ENCODE measurements at places on chromosomes 2 and 18.

- no peak for DNase-seq
Observed at GRCh38 chr18:45930963-45931362, 36.2 kb downstream of the EPG5 start.

- no peak for DNase-seq
Observed at GRCh38 chr2:70531419-70532086, 22.1 kb downstream of the TGFA start.

DNA sequence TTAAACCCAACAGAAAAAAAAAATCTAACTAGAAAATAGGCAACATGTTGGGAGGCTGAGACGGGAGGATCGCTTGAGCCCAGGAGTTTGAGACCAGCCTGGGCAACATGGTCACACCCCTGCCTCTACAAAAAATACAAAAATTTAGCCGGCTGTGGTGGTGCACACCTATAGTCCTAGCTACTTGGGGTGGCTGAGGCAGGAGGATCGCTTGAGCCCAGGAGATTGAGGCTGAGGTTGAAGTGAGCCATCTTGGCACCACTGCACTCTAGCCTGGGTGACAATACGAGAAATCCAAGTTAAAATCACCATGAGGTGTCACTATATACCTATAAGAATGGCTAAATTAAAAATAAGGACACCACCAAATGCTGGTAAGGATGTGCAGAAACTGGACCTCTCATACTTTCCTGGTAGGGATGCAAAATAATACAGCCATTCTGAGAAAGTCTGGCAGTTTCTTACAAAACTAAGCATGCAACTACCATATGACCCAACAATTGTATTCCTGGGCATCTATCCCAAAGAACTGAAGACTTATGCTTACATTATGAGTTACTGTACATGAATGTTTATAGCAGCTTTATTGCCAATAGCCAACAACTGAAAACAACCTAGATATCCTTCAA is 2.2 kb downstream of the SEPTIN10 start:
- no peak for DNase-seq

DNA sequence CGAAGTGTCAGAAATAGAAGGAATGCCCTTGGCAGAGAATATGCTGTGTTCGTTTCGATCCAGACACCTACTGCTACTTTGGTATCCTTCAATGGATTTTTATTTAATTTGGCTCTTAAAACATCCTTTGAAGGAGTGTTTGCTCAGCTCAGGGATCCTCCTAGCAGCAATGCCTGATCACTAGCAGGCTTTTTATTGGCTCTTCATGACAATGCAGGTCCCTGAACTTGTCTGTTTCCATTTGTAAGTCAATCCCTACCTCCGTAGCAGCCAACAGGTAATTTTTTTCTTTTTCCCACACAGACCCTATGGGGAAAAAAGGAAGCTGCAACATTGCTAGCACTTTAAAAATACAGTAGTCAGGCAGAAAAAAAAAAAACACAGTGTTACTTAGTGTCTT is 366.2 kb upstream of the LRRTM1 start:
- no peak for DNase-seq

DNA sequence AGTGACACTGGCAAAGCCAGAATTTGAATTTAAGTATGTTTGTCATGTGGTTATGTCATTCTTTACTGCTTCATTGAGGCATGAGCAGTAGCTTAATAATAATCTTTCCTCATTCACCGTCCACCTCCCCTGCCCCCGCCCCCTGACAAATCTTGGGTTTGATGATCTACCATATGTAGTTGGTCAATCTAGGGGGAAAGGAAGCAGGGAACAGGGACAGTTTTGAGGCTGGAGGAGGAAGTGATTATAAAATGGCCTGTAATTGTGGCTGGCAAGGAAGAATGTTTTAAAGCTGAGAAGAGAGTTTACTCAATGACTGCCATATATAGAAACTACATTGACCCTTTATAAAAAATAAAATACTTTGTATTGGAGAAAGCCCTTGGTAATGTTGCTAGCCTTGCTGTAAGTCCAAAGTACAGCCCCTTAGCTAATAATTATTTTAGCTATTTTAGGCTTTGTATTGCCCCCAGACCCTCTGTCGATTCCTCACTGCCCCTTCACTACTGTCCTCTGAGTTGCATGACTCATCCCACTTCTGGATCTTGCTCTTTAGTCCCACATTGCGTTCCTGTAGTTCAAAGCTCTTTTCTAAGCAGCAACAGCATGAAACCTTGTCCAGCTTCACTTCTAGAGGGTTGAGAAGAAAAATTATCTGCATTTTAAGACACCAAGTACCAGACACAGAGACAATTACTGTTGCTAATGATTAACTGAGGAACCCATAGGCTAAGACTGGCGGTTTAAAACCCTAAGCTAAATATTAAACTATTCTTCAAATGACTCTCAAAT is 38.4 kb downstream of the PELI1 start:
- no peak for DNase-seq

DNA sequence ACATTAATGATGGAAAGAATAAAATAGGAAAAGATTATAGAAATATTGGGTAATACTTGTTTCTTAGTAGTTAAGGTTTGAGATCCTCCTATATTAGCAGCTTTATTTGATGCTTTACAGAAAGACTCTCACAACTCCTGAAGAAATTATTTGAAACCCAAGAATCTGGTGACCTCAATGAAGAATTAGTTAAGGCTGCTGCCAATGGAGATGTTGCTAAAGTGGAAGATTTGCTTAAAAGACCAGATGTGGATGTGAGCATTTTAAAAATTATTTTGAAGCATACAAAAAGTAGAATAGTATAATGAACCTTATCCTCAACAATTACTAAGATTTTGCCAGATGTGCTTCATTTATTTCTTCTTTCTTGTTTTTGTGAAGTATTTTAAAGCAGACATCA is 59.1 kb downstream of the MIB1 start:
- DNase-seq = no peak

GRCh38 chr2:124967325-124967724 is 942.2 kb downstream of the CNTNAP5 start:
- no peak for DNase-seq

DNA sequence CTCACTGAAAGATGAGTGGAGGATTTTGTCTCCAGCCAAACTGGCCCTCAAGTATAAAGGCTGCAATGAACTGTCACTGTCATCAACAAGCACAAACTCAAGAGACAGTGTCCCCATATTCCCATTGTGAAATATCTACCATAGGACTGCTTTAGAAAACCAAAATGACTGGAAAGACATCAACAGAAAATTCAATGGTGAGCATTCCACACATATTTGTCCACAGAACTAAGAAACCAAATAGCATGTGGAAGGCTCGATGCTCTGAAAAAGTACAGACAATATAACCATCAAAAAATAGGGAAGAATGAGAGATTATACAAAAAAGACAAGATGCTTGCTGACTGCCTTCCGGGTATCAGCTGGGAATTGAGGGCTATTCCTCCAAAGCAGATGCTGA is 37.6 kb downstream of the TGFBRAP1 start:
- no peak for DNase-seq

DNA sequence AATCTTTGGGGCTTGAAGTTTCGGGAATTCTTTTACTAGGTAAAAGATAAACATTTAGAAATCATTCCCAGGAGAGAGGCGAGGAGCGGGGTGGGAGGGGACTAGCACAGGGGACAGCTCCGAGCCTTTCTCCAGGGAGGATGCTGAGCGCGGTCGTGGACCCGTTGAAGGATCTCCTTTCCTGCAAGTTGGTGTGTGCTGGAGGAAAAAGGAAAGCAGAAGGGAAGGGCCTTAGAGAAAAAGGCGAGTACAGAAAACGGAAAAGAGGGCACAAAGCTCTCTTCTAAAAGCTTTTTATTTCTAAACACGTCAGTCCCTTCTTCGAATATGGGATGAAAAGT is 640 bp downstream of the SLC39A6 start:
- no peak for DNase-seq

GRCh38 chr18:40855661-40856060 is 1099.4 kb upstream of the PIK3C3 start:
- DNase-seq = no peak

DNA sequence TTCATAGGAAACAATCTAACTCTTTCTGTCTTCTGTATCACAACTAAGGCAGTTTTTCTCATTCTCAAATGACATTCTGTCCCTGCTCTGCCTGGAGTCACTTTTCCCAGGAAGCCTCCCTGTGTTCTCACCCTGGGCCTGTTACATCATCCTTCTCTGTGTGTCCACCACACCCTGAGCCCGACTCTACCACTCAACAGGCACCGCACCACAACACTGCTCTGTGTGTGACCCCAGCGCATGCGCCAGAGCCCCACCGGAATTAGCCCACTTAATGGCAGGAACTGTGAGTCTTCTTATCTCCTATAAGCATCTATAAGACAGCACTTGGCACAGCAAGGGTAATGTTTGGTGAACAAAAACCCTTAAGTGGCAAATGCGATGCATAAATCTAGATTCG is 32.3 kb downstream of the TGFBRAP1 start:
- no peak for DNase-seq

GRCh38 chr2:186542002-186542401 is 47.9 kb upstream of the ITGAV start:
- DNase-seq = no peak

- no peak for DNase-seq
Observed at GRCh38 chr2:150903055-150903454, 358.6 kb downstream of the RBM43 start.

Measured in CD4-positive, alpha-beta T cell treated with Interleukin-15 for 4 hours (primary cell).